Stimulated activated CD8-positive, alpha-beta memory T cell treated with anti-CD3 and anti-CD28 coated beads, Interleukin-7, amount 100 ng/mL, for 1 hour (primary cell): ENCODE measurements at places on chromosomes 6 and 20.

DNA sequence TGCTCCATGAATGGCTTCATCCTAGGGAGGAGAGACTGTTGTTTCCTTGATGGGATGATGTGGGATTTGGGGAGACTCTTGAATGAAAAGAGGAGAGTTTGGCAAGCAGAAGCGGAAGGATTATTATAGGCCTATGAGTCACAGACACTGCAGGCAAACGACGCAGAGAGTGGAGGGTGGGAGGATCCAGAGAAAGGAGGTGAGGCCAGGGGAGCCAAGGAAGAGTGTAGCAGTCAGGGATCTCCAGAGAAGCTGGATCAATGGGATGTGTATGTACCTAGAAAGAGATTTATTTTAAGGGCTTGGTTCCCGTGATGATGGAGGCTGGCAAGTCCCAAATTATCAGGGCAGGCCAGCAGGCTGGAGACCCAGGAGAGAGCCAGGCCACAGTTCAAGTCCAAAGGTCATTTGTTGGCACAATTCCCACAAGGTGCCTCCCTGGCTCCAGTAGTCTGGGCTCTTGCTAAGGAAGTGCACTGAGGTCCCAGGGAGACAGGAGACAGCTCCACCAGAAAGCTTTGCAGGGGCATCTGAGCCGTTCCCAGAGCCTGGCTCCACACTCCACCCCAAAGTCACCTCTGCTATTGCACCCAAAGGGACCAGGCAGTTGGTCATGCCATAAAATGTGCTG, 76.0 kb downstream of the ADTRP start:
- no peak for DNase-seq

DNA sequence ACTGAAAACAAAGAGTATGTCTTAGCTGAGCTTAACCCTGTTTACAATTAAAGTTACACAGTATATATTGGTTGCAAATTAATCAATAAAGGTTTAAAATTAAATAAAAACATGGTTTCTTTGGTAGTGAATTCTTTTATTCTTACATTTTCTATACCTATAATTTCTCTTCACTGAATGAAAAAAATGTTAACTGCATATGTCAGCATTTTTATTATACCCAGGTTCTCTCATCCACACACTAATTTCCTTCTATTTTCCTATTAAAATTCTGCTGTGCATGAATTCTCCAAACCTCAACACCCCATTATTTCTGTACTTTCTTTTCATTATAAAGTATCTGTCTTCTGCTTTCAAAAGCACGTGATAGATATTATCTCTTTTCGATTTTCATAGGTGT, 91.9 kb downstream of the TBC1D32 start:
- no peak for DNase-seq

DNA sequence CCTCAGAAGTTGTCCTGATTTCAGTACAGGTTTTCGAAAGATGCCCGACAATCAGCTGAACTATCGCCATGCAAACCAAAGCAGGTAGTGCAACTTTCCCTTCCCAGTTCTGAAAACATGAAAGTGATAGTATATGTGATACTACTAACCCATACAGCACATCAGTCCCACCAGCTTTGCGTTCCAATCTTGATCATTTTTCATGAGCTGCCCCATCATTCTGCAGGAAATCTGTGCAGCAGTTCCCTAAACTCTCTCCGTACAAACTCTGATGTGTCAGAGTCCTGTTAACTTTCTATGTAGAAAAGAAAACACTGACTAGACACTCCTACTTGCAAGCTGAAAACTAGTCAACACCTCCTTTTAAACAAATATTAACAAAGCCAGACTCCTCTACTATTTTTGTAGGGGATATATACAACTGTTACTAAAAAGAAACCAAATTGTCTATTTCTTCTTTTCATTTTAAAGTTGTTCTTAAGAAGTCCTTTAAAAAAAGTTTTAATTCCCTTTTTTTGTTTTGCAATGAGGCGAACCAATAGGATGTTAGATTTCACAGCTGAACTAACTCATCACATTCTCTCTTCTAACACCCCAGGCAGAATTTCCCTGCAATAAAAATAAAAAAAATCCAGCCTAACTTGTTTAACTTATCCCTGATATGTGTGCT, 99.6 kb upstream of the DST start:
- DNase-seq, result no peak

GRCh38 chr6:17494177-17494576, 100.8 kb downstream of the CAP2 start:
- no peak for DNase-seq

- no peak for DNase-seq
Measured at GRCh38 chr6:109237077-109237985, 142.0 kb downstream of the CEP57L1 start.

DNA sequence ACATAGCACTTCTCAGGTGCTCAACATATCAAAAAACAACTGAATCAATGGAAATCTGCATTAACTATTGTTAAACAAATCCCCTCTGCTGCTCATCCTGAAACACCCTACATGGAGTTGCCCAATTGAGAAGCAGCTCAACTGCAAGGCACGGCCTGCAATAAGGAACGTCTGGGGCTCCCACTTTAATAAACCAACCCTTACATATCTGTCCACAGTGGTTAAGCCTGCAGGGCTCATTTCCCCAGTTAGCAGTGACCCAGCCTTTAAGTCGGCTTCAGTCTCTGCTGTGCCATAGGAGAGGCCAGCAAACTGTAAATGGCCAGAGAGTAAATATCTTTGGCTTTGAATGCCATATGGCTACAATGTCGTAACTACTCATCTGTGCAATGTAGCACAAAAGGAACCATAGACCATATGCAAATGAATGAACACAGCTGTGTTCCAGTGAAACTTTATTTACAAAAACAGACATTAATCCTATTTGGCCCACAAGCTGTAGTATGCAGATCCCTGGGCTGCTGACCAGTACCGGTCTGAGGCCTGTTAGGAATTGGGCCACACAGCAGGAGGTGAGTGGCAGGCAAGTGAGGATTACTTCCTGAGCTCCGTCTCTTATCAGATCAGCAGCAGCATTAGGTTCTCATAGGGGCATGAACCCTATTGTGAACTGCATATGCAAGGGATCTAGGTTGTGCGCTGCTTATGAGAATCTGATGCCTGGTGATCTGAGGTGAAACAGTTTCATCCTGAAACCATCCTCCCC, 522.7 kb upstream of the CDH4 start:
- DNase-seq, result no peak

- no peak for DNase-seq
Measured at GRCh38 chr20:10761786-10762185, 88.0 kb upstream of the JAG1 start.

DNA sequence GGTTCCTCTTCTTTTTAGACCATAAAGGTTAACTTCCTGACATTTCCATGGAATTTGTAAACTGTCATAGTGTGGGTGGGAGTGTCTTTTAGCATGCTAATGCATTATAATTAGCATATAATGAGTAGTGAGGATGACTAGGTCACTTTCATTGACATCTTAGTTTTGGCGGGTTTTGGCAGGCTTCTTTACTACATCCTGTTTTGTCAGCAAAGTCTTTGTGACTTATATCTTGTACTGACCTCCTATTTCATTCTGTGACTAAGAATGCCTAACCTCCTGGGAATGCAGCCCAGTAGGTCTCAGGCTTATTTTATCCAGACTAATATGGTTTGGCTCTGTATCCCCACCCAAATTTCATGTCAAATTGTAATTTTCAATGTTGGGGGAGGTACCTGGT, 149.6 kb upstream of the SYNCRIP start:
- DNase-seq, result no peak

- no peak for DNase-seq
Measured at GRCh38 chr20:21574443-21574842, 60.6 kb upstream of the NKX2-2 start.

DNA sequence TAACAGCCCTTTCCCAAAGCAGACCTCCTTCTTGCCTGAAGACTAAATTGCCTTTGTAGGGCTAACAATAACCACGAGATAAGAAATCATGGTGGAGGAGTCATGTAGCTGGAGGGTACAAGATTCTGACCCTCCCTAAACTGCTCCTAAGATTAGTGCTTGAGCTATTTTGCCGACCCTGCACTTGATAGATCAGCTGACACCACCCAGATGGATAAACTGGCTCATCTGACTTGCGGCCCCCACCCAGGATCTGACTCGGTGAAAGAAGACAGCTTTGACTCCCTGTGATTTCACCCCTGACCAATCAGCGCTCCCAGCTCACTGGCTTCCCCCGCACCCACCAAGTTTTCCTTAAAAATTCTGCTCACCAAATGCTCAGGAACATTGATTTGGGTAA, 57.6 kb upstream of the UNC93A start:
- no peak for DNase-seq

DNA sequence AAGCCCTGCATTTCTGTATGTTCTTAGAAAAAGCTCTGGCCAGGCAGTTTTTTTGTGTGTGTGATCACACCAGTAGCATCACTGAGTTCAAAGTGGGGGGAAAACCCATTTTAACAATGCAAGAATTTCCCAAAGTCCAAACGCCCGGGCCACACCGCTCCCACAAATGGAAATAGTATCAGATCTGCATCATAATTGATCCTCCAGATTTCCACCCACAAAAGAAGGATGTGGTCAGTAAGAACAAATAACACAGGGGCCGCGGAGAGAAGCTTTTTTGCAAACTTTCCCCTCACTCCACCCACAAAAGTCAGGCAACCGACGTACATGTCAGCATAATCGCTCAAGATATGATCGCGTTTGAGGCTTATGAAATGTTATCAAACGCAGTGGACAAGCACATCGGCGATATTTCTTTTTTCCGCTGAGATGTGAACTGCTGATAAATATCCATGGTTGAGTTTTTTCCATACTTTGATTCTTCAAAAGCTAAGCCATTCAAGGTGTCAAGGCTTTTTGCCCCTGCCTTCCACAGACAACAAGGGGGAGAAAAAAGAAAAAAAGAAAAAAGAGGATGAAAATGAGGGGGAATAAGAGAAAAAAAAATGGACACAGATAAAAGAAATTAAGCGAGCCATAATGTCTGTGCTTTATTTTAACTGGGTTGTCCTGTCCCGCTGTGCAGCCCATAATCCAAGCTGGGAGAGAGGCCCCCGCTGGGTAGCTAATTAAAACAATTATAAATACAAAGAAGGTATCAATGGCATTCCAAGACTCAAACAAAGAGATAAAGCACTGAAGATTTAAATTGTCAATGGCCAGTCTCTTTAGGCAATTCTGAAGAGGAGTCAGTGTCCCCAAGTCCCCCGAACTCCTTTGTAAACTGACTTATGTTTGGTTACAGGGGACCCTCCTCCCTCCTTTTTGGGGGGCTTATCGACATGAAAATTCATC, 143.5 kb downstream of the ZFP64 start:
- DNase-seq, result no peak

- DNase-seq, result no peak
Measured at GRCh38 chr6:100134297-100134696, 140.3 kb upstream of the MCHR2 start.

- DNase-seq, result no peak
Measured at GRCh38 chr6:168343239-168344150, 23.9 kb upstream of the DACT2 start.

DNA sequence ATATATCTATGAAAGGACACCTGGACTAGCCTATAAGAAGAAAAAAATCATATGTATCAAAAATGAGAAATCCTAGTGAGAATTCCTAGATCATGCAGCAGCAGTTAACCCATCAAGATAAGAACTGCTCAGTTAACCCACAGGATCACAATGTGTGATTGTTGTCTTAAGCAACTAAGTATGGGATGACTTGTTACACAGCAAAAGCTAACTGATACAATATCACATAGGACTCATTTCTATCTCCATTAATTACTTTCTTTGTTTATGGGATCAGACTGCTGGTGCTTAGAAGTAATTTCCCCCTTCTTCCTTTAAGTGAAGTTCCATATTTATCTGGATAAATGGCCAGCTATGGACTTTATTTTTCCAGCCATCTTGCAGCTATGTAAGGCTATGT, 280.8 kb upstream of the MARCKS start:
- no peak for DNase-seq

GRCh38 chr20:48636301-48636700, 191.5 kb downstream of the PREX1 start:
- no peak for DNase-seq

DNA sequence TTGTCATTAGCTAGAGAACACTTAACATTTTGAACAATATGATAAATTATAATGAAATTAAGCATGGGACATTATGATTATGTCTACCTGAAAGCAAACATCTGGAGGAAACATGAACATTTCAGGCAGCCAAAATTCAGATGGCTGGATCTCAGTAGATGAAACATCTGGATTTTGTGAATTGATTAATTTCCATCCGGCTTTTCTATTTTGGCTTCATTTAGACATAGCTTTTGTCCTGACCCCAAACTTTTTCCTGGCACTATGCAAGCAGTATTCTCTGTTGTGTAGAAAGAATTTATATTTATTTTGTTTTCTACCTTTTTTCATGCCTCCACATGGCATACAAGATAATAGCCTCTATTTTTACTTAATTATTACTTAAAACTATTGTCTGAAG, 186.3 kb downstream of the OGFRL1 start:
- DNase-seq, result no peak

DNA sequence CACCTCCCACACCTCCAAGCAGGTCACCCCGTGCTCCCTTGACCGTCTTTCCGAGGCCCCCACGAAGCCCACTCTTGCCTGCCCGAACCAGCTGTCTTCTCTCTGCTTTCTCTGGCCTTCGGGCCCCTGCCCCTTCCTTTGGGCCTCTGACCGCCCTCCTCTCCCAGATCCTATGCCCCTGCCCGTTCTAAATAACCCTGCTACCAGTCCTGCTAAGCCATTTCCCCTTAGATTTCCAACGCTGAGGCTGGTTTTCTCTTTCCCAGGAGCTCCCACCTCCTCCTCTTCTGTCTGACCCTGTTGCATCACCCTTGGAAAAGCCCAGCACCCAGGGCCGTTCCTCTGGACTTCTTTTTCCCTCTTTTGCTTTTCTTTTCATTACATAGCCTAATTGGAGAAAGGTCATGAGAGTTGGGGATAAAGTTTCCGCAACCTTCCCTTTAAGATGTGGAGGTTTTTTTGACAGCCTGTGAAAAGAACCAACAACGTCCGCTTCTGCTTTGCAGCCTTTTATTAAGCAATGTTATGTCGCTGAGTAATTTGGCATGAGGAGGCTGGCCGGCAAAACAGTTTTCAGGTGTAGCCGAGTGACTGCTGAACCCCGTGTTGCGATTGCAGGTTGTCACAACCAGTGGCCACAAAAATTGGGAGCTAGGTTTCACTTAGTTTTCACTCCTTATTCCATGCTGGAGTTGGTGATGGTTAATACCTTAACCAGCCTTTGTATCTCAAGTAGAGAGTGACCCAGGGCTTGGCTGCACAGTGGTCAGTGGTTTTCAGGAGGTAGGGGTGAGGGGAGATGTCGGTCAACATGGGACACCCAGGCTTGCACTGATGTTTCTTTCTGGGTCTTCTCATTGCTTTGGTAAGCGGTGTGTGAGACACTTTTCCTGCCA, 970 bp downstream of the BLTP3A start:
- no peak for DNase-seq

DNA sequence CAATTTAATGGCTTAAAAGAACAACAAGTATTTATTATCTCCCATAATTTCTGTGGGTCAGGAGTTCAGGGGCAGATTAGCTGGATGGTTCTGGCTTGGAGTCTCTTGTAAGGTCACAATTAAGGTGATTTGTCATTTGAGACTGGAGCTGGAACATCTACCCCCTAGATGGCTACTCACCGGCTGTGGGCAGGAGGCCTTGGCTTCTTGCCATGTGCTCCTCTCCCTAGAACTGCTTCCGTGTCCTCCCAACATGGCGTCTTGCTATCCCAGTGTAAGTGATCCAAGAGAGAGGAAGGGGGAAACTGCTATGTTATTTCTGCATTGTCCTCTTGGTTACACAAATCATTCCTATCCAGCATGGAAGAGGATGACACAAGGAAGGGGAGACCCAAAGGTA, 210.2 kb upstream of the ECI2 start:
- DNase-seq, result no peak
